ENCODE measurements at places on chromosomes 2 and 18.

DNA sequence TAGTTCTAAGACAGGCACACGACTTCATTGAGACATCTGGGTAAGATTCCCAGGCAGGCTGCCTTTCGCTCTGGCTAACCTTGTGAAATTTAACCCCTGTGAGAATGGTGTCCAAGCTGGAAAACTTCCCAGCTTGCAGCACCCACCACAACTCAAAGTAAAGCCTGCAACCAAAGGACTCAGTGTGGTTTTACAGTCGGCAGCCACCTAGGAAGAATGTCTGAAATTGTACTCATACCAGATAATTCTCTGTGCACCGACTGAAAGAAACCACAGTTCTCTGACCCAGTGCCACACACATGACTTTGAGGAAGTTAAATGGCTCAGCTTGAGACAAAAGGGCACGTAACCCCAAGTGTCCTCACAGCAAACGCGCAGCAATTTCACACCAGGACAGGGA, 125.7 kb downstream of the RBMS1 start:
- DNase-seq: no peak

GRCh38 chr2:224169847-224170246, 130.8 kb upstream of the SERPINE2 start:
- DNase-seq: no peak

DNA sequence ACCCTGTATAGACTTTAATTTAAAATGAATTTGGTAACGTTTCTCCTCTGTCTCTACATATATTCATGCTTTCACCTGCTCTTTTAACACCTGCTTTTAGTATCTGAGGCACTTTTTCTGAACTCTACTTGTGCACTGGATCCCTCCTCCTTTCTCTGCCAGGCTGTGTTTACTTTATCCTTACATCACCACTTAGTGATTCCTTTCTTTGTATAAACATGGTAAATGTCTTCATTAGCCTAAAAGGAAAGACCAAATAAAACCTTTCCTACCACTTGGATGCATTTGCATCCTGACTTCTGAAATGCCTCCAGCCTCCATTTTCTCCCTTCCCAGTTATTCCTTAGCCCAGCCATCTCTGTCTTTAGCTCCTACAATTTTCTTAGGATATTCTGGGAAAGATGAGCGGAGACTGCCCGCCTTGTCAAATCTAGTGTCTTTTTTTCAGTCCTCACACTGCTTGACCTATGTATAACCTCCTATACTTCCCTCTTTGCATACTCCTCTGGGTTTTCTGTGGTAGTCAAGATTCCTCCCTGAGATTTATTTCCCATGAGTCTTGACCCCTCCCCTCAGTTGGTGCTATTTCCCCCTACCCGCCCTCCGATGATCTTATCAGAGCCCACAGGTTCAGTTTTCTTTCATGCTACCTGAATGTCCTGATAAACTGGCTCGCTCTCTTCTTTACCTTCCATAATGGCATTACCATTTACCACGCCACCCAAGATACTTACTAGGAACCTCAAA, 44.8 kb downstream of the REL start:
- DNase-seq: no peak

- no peak for DNase-seq
Observed at GRCh38 chr2:168611091-168611490, 155.0 kb downstream of the CERS6 start.

GRCh38 chr2:237878-238277, 26.0 kb downstream of the SH3YL1 start:
- DNase-seq: no peak

All from stimulated activated CD4-positive, alpha-beta T cell treated with anti-CD3 and anti-CD28 coated beads, Interleukin-12 subunit alpha, Interleukin-12 subunit beta, amount 100 ng/mL, for 48 hours (primary cell).